Activated naive CD8-positive, alpha-beta T cell treated with anti-CD3 and anti-CD28 coated beads, Interleukin-2, amount 10 ng/mL, durations not matched to agents 7 days and 5 days (primary cell): ENCODE measurements at places on chromosomes 4 and X.

GRCh38 chr4:76699751-76700310 lies 198.1 kb downstream of the SOWAHB start:
- DNase-seq = no peak

GRCh38 chr4:150624055-150624454 lies 42.1 kb downstream of the MAB21L2 start:
- DNase-seq = no peak

GRCh38 chrX:57977992-57978391 lies 67.7 kb upstream of the ZXDA start:
- DNase-seq = no peak

DNA sequence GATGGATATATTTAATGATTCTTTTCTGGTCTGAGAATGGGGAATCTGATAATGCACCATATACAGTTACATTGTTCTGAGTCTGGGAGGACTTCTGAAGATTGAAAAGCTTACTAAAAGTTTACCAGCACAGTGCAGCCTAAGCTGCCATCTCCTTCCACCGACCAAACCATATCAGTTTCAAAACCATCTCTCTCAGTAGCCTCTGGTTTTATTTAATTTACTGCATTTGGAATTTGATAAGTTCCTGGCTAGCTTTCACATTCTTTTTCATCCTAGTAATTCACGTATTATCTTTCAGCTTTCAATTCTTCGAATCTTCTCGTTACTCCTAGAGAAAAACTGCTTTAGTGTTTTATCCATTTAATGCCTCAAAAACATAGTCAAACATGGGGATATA lies 181.4 kb upstream of the HCCS start:
- DNase-seq = no peak

- no peak for DNase-seq
Observed at GRCh38 chr4:147370473-147370872, 110.4 kb upstream of the EDNRA start.

- DNase-seq = no peak
Observed at GRCh38 chr4:53676402-53676871, 85.2 kb upstream of the LNX1 start.

GRCh38 chr4:19694812-19695211 lies 556.9 kb upstream of the SLIT2 start:
- DNase-seq = no peak

DNA sequence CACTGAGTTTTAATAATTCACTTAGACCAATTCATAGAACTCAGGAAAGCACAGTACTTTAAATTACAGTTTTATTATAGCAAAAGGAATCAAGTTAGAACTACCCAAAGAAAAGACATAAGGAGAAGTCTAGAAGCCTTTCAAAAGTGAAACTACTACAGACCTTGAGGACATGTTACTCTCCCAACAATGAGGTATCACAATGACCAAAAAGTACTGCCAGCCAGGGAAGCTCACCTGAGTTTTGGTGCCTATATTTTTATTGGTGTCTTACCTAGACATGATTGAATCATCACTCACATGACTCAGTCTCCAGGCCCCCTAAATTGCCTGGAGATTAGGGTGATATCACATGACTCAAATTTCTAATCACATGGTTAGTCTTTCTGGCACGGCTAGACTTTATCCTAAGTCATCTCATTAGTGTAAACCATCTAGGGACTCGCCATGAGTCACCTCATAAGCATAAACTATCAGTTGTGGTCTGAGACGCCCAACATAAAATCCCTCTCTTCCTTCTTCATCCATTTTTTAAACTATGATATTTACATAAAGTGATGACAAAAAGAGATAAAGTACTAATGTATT lies 372.3 kb downstream of the TMA16 start:
- no peak for DNase-seq

GRCh38 chrX:51931566-51932150 lies 38.2 kb downstream of the MAGED1 start:
- DNase-seq = no peak

DNA sequence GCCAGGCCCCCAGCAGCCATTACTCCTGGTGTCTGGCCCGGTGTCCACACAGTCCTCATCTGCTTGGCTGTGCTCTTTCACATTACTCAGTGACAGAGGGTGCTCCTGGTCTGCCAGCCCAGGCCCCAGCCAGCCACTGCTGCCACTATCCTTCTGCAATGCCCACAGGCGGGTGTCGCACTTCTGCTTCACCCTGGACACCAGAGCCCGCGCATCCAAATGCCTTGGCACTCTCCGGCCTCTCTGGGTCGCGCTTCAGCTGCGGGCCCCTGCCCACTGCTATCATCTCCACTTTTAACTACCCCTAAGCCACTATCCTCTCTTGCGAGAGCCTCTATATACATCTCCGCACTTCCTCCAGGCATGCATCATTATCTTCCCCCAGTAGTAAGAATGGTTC lies 76.4 kb upstream of the UCP1 start:
- no peak for DNase-seq

DNA sequence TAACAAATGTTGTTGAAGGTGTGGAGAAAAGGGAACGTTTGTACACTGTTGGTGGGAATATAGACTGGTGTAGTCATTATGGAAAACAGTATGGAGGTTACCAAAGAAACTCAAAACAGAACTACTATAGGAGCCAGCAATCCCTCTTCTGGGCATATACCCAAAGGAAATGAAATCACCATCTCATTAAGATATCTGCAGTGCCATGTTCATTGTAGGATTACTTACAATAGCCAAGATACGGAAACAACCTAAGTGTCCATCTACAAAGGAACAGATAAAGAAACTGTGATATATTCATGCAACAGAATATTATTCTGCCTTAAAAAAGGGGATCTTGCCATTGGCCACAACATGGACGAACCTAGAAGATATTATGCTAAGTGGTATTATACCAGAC lies 22.2 kb downstream of the APBB2 start:
- no peak for DNase-seq

- DNase-seq = no peak
Observed at GRCh38 chr4:38101563-38101962, 141.4 kb downstream of the PTTG2 start.

DNA sequence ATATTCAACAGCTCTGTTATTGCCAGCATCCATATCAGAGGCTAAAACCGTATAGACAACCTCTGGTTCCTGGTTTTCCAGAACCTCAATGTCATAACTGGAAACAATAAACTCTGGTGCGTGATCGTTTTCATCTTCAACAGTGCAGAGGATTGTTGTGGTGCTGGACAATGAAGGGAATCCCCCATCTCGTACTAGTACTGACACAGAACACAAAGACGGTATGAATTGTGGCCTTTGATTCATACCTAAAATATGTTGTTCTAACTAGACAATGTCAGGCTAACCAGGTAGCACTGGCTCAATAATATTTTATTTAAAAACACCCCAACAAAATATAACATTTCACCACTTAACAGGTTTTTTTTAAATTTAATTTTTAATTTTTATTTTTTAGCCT lies 186.9 kb downstream of the DCHS2 start:
- no peak for DNase-seq

- no peak for DNase-seq
Observed at GRCh38 chr4:20443015-20443805, 191.5 kb downstream of the SLIT2 start.

DNA sequence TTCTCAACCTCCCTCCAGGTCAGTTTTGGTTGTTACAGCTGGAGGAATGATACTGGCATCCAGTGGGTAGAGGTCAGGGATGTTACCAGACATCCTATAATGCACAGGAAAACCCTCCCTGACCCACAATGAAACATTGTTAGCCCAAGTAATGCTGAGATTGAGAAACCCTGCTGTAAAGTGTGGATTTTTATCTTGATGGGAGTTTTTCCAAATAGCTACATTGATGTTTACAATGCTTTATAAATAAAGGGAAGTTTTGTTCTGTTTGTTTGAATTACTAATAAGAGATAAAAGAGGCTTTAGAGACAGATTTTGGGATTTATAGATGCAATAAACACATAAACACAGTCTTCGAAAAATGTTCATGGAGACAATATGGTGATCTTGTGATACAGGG lies 194.0 kb upstream of the NUDT6 start:
- DNase-seq = no peak

DNA sequence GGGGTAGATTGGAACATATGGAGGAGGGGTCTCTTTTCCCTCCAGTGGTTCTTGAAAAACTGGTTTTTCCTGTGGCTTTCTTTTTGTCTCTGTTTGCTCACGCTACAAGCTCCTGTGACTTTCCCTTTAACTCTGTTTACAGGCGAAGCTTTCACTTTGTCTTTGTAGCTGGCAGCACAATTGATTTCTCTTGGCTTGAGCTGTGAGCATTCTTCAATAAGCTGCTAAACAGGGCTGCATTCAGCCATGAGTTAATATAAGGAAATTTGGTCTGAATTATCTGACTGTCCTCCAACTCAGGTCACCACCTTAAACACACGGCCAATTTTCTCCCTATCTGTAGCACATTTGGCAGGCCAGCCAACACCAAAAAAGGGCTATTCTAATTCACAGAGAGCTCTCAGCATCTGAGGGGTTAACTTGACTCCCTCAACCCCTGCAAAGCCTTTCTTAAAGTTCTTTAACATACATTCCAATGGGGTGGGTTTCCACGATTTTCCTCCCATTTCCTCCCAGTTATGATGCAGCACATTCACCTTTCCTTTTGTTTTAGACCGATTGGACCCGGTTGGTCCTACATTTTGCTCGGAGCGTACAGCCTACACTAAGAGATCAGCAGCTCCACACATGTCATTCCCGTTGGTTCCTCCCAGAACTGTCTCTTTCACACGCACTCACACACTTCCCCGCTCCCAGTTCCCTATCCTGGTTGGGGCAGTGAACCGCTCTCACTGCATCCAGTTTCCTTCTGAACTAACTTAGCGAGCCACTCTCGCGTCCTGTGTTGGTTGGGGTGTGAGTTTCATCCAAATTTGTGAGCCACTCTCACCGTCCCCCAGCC lies 45.4 kb downstream of the UGT2A3 start:
- no peak for DNase-seq

DNA sequence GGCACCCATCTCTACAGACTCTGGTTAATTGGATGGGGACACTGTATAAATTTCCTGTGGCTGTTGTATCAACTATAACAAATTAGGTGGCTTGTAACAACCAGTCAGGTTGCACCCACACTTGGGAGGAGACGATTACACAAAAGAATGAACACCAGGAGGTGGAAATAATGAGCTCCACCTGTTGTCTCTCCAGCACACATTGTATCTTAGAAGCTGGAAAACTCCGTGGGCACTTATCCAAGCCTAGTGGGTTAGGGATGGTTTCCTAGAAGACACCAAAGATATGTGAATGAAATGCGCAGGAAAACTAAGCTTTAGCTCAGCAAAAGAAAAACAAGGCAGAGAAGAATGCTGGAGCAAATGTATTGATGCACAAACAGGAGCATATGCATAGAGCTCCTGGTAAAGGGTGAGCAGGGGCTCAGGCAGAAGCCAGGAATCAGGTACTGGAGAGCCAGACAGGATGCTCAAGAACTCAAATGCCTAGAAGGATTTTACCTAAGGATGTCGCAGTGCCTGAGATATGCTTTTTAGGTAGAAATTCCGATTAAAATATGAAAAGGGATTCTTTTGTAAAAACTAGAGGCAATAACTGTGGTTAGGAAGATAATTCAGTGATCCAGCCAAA lies 111.7 kb downstream of the GALNTL6 start:
- no peak for DNase-seq

GRCh38 chr4:17128268-17128667 lies 229.8 kb upstream of the LDB2 start:
- DNase-seq = no peak

DNA sequence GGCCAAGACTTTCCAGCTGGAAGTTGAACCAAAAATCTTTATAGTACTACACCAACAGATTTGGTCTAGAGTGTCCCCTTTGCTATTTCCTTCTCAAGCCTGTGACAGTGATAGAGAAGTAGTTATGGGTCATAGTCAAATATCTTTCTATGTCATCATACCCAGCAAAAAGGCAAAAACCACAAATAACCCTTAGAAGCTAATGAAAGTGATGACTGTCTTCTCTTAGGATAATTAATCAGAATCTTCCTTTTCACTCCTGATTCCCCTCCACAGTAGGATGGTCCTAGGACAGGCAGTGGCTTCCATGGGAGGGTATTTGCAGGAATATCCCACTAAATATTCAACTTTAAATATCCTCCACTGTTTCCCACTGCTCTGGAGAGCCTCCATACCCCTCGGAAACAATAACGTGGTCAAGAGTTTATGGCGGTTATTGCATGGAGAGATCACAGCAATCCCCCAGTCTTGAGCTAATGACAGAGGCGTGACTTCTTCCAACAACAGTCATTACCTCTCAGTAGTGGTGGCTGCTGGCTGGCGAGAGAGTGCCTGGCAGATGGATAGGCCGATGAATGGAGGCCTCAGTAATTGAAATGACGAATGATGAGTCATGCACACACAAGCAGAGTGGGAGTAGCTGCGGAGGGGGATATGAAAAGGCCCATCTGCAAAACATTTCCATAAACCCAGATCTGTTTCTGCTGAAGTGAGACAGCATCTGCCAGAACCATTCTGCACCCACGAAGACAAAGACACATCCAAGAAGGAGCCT lies 154.9 kb downstream of the STK32B start:
- no peak for DNase-seq

DNA sequence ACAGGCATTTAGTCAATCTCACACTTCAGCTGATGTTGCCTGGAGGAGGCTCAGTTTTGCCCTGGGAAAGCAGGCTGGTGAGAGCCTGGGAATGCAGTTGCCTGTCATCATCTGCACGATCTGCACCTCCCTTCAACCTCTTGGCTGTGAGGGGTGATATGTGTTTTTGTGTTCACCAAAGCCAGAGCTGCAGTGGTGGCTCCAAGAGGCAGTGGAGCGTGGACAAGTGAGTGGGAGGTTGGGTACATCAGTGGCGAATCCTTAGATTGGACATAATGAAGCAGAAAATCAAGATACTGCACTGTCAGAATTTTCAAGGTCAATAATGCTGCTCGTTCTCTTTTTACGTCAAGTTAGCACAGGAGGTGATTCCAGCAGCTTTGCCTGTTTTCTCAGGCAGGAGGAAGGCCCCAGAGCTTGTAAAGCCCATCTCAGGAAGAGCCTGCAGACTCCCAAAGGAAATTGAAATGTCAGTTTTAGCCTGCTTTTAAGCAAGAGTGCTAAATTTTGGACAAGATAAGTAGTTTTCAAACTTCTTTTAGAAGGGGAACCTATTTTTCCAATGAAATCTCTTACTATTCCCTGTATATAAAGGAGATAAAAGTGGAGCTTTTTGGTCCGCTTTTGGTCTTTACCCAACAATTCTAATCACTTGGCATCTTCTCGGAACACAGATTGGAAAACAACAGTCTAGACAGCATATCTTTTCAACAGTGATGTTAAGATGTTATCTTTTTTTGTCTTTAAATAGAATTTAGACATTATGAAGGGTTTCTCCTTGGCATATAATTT lies 92.8 kb downstream of the FRAS1 start:
- no peak for DNase-seq

DNA sequence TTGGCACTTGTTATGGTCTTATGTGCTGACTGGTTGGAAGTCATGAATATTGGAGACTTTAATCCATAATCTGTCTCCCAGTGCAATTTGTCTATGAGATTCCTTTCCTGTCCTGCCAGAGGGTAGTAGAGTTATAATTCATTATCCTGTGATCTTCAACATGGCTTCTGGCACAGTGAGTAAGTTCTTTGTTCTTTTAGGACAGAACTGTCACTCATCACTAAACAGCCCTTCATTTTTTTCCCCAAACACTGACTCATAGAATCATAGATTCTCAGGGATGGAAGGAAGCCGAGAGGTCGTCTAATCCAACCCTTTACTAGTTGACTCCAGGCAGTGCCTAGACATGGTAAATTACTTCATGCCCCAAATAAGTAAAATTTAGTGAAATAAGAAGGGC lies 78.4 kb downstream of the LUZP4 start:
- no peak for DNase-seq
